ENCODE measurements at places on chromosomes 4 and X.

- no peak for DNase-seq
Observed at GRCh38 chr4:1172971-1173757, 781 bp upstream of the SPON2 start.

DNA sequence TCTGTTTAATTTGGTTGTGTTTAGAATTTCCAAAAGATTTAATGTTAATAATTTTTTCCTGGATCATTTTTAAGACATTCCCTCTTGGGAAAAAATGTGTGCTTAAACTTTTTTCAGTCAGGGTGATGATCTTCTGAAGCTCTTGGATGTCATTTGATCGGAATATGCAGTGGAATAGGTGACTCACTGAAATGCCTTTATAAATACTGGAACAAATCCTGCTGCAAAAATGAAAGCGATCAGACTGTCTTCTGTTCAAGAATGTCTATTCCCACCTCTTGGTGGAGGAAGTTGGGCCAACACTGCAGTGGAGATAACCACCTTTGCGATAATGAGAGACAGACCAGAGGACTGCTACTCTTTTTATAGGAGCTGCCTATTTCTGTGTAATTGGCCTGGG is 46.7 kb downstream of the LARP1B start:
- DNase-seq, result no peak

DNA sequence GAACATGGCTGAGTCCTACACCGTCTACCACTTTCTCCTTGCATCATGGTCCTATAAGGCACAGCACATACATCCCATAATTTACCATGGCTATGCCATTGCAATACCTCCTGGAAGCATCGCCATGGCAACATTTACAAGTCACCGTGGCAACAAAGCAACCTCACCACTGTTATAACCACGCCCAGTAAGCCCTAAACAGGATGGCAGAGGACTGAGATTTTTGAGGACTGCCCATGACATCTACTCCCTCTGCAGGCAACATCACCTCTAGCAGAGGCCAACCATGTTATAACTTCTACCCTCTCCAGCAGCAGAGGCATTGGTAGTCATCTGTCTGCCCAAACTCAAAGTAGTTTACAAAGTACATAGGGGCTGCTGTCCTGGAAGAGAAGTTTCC is 29.7 kb downstream of the BCOR start:
- no peak for DNase-seq

GRCh38 chr4:138669479-138670315 is 345.9 kb upstream of the NOCT start:
- no peak for DNase-seq

DNA sequence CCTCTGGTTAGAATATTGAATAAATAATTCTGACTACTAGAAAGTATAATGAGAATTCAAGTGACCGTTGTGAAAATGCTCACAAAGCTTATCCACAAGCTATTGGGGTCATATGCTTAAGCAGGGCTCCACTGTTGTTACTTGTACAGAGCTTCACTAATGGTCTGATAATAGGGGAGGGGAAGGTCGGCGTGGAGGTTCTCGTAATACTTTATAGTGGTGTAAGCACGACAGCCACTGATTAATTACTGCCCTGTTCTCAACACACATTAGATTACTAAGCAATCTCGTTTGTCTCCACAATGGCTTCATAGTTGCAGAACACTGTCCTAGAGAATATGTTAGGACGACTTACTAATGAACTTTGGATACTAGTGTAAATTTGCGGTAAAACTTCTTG is 11.6 kb downstream of the UNC5C start:
- DNase-seq, result no peak

DNA sequence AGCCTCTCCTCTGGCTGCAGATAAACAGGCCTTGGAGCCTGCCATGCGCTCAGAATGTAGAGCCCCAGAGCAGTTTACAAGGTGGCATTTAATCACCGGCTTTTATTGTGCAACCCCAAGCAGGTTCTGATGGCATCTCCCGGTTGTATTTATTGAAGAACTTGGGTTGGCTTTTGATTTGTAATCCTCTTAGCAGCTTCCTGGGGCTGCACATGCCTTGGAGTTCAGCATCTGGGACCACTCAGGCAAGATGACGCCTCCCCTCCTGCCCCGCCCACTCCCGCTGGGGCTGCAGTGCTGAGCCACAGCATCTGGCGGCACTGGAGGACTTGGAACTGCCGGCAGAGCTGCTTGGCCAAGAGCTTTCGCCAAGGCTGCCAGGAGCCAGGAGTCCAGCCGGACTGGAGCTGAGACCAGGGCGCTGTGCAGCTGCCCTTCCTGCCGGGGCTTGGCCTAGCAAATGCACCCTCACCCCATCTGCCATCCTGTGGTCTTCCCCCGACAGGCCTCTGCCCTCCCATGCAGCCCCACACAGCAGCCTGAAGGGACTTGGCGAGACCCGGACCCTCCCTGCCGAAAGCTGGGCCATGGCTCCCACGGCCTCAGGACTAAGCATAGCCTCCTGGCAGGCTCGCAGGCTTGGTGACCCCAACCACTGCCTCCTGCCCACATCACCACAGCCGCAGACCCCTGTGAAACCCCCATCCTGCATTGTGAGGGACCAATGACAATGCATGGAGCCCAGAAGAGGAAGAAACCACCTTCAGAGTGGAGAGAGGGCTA is 5.4 kb downstream of the HTRA3 start:
- no peak for DNase-seq

- DNase-seq, result no peak
Observed at GRCh38 chr4:17060230-17060629, 161.8 kb upstream of the LDB2 start.

GRCh38 chr4:107757283-107757682 is 37.2 kb upstream of the PAPSS1 start:
- DNase-seq, result no peak

- DNase-seq, result no peak
Observed at GRCh38 chr4:94571298-94571697, 119.6 kb downstream of the PDLIM5 start.

GRCh38 chr4:70315928-70316327 is 18.9 kb upstream of the CABS1 start:
- DNase-seq, result no peak

- DNase-seq, result no peak
Observed at GRCh38 chr4:81211956-81212355, 3.1 kb downstream of the PRKG2 start.

DNA sequence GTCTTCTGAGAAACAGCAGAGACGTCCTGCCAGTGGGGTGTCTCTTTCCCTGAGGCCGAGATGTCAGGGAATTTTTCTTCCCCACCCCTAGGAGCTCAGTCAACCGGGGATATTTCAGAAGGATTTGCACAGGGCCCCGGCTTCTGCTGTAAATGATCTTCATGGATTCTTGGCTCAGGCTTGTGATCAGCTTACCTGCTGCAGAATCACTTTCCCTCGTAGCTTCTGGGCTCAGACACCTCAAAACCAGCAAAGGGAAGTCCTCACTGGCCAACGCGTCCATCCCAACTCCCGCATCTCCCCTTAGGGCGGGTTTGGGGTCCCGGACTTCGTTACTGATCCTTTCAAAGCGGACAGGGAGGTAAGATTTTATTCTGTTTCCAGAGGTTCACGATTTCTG is 212.7 kb downstream of the SHOX start:
- no peak for DNase-seq

DNA sequence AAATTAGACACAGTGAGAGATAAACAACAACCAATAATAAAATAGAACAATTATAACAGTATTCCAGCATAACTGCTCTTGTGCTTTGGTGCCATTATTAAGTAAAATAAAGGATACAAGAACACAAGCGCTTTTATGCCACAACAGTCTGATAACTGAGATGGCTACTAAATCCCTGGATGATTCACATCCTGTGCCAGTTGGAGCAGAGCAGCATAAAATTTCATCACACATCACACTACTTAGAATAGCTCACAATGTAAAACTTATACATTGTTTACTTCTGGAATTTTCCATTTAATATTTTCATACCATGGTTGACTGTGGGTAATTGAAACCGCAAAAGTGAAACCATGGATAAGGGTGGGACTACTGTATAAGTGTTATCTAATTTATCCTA is 399.9 kb upstream of the CNKSR2 start:
- DNase-seq, result no peak

DNA sequence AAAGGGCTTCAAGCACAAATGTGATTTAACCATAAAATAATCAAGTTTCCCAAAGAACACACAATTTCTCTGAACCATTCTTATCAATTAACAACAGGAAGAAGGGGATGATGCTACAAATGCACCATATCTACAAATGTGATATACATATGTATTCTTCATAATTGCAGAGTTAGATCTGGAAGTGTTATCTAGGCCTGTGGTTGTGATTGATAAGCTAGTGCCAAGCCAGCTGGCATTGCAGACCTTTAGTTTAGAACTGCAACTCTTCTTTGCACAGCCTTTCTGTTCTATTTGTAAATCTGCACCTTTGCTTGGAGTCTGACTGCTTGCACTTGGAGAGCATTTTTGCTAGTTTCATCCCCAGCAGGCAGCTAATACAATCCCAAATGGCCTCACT is 145.5 kb upstream of the NPY2R start:
- DNase-seq, result no peak

- DNase-seq, result no peak
Observed at GRCh38 chrX:119417842-119418241, 18.7 kb downstream of the SLC25A43 start.

DNA sequence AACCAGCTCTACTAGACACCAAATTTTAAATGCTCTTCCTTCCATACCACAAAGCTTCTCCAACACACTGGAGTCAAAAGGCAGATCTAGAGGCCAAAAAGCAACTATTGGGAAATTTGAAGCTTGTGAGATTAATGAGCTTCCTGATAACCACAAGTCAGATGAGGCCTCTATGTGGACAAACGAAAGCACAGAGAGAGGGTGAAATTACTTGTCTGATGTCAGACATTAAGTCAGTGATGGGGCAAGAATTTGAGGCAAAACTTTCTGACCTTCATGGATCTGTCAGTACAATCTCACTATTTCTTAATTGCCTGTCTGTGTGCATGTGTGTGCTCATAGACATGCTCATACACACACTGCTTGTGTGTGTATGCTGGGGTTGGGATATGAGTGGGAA is 103.6 kb downstream of the GUCY2F start:
- DNase-seq, result no peak

- DNase-seq, result no peak
Observed at GRCh38 chr4:182967403-182967802, 50.2 kb upstream of the DCTD start.

DNA sequence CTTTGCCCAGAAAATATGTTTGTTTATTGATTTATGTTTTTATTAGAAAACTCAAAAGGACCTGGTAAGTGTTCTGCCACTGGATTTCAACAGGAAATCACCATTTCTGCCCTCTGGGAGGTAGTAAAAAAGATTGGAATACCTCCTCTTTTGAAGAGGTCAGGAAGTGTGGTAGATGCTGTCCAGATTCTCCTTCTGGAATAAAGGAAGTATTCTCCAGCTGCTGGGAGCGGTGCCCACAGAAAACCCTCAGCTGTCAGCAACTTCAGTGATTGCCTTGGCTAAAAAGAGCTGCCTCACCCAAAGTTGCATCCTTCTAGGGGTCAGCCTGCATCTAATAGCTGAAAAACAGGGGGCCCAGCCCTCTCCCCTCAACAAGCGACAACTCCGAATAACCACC is 13.8 kb upstream of the ZNF674 start:
- DNase-seq, result no peak

GRCh38 chrX:13759152-13759718 is 24.7 kb downstream of the OFD1 start:
- DNase-seq, result no peak

GRCh38 chrX:132591719-132592275 is 103.0 kb upstream of the MBNL3 start:
- DNase-seq, result no peak

- no peak for DNase-seq
Observed at GRCh38 chrX:75226280-75226679, 47.6 kb upstream of the UPRT start.

GRCh38 chr4:101282076-101282844 is 65.1 kb downstream of the PPP3CA start:
- no peak for DNase-seq

DNA sequence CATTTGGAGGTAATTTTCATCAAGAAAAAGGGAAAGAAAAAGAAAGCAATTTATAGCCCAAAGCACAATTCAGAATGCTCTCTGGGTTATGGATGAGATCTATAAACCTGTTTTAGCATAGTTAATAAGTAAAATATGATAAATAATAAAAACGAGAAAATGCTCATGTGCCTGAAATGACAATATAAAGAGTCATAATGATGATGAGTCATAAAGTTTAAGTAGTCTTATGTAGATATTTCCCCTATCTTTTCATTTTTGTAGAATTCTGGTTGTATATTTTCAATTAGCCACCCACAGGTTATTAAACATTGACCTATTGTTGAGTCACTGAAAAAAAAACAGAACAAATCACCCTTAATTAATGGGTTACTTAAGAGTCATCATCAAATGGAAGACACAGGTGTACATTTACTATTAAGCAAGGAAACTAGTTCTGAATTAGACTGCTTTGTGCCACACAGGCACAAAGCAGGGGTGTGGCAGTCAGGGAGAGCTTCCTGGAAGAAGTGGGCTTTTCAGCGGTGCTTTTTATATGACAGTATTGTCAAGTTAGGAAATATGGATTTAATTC is 29.3 kb downstream of the BEND4 start:
- DNase-seq, result no peak

GRCh38 chr4:109278594-109279031 is 23.8 kb downstream of the COL25A1 start:
- no peak for DNase-seq

GRCh38 chr4:74661427-74662201 is 132.7 kb downstream of the BTC start:
- no peak for DNase-seq

GRCh38 chrX:113399506-113400192 is 559.0 kb upstream of the AMOT start:
- no peak for DNase-seq

- no peak for DNase-seq
Observed at GRCh38 chrX:20267607-20267930, 860 bp upstream of the RPS6KA3 start.

DNA sequence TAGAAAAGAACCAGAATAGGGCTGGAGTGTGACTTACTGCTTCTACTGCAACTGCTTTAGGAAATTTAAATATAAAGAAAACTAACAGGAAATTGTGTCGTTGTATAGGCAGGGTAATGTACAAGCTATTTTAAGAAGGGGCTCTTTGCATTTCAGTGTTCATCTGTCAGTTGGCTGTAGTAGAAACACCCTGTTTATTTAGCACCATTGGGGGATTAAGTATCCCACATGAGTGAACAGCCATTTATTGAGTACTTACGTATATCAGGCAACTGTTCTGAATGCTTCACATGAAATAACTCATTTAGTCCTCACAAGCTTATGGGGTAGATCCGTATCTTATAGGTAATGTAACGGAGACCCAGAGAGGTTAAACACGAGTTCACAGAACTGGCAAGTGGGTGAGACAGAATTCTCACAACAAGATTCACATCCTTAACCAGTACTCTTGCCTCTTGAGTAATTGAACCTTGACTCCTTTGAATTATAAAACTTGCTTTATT is 23.9 kb downstream of the STIM2 start:
- no peak for DNase-seq

GRCh38 chr4:173680278-173680677 is 150.2 kb upstream of the HAND2 start:
- DNase-seq, result no peak

GRCh38 chr4:171582961-171583581 is 230.1 kb upstream of the GALNTL6 start:
- DNase-seq, result no peak

All from stimulated activated CD8-positive, alpha-beta memory T cell treated with anti-CD3 and anti-CD28 coated beads, Interleukin-2, amount 100 ng/mL, for 1 hour (primary cell).